ENCODE measurements at places on chromosomes 7 and 10. TPM values are rescaled to one million over a fixed set of nuclear protein-coding genes. Genes with fewer than 3 reads are reported as not detected.

The GCC1 gene
- 19.8 TPM for total RNA-seq

The NUPR2 gene
- total RNA-seq: not detected

The EEPD1 gene
- total RNA-seq: 0.71 TPM

DNA sequence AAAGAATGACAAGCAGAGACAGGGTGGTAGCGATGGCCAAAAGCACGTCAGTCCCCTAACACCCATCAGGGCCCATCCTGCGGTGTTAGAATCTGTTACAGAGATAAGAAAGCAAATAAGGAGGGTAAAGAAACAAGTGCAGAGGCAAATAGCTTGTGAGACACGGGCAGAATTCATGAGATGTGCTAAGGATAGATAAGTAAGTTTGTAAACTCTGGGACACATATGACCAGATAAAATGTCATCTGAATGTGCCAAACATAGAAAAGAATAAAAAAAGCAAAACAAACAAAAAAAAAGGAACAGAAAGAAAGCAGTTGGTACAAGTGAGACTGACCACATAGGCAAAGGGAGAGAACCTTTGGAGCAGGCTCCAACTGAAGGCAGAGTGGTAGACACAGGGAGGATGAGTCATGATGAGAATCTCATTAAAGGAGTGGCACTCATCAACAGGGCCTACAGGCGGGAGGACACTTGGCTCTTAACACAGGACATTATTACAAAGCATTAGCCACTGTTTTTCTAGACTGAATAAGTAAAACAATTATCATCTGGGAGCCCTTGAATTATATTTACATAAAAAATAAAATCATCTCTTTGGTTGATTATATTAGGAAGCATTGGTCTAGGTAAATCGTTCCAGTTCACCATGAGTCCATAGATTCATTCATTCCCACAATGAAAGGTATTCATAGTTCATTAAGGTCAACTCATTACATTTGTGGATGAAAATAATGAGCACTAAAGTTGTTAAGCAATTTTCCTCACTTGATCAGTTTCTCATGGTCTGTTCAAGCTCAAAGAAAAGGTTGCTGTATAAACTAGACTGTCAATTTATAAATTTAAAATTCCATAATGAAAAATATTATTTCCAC is 21.5 kb upstream of the EPHB6 start:
- H3K27ac ChIP-seq: no peak overlapping the region
- DNase-seq: peak; percentile 51
- no peaks in the 10 kb centered on the region for H3K36me3 ChIP-seq
- H3K4me3 ChIP-seq: no peak overlapping the region
- H3K27me3 ChIP-seq: no peaks in the 10 kb centered on the region
- peaks cover 4% of the 10 kb centered on the region for H3K4me1 ChIP-seq

DNA sequence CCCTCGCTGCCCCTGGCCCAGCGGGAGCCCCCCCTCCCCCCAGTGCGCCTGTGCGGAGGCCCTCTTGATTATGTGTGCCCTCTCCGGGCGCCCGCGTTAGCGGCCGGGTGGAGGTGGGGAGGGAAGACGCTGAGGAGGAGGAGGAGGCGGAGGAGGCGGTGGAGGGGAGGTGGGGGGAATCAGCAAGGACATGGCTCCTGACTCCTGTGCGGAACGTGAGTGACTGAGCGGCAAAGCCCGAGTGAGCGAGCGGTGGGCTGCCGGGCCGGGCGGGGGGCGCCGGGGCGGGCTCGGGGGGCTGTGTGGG is 201 bp downstream of the MLLT10 start:
- no peak for DNase-seq
- H3K4me3 ChIP-seq: peak overlapping the region; percentile 60
- peak overlapping the region; percentile 96 for H3K27ac ChIP-seq

GRCh38 chr7:159096736-159097581 is 47.7 kb downstream of the VIPR2 start:
- peaks cover 94% of the 10 kb centered on the region for H3K27me3 ChIP-seq
- H3K27ac ChIP-seq: no peak overlapping the region
- no peaks in the 10 kb centered on the region for H3K36me3 ChIP-seq
- H3K4me1 ChIP-seq: peaks cover 5% of the 10 kb centered on the region
- no peak overlapping the region for H3K4me3 ChIP-seq

DNA sequence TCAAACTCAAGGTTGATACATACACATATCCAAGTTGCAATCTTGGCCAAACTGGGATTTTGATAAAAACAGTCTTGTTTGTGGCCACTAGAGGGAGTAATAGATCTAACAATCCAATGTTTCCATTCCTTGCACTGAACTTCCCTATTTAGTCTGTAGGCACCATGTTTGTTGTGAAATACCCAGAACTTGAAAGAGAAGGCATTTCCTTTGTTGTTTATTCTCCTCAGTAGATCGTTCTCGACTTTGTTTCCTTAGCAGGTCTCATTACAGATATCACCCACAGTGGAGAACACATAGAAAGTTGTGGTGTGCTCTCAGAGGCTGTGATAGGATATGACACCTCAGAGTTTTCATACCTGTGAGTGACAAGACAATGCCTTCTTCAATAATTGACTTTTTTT is 70.3 kb upstream of the MXI1 start:
- no peaks in the 10 kb centered on the region for H3K27me3 ChIP-seq
- no peak overlapping the region for H3K4me3 ChIP-seq
- H3K27ac ChIP-seq: 0 out of 3 replicates have a peak overlapping the region, but pooled peaks have one; percentile 21
- peaks cover 2% of the 10 kb centered on the region for H3K4me1 ChIP-seq

DNA sequence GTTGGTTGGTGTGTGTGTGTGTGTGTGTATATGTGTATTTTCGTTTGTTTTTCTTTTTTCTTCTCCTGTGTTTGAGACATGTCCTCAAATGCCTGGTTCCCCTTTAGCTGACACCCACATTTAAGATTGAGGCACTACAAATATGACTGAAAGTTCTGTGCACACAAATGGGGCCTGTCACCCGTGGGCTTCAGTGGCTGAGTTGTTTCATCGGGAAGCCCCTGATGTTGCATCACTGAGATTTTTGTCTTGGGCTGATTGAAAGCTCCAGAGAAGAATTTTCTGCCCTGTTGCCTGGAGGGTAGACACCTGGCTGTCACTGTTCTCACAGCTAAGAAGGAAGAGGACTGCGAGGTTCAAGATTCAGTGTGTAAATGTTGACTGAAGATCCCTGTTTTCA is 283.8 kb upstream of the C7orf33 start:
- H3K4me3 ChIP-seq: no peak overlapping the region
- H3K4me1 ChIP-seq: no peaks in the 10 kb centered on the region
- no peaks in the 10 kb centered on the region for H3K27me3 ChIP-seq
- no peak for DNase-seq
- no peak overlapping the region for H3K27ac ChIP-seq
- H3K36me3 ChIP-seq: no peaks in the 10 kb centered on the region

- H3K27me3 ChIP-seq: peaks cover 13% of the 10 kb centered on the region
- no peak overlapping the region for H3K27ac ChIP-seq
- no peak overlapping the region for H3K4me3 ChIP-seq
- H3K4me1 ChIP-seq: no peaks in the 10 kb centered on the region
- DNase-seq: no peak
- H3K36me3 ChIP-seq: no peaks in the 10 kb centered on the region
Measured at GRCh38 chr7:150668472-150668911, 17.0 kb upstream of the GIMAP2 start.

DNA sequence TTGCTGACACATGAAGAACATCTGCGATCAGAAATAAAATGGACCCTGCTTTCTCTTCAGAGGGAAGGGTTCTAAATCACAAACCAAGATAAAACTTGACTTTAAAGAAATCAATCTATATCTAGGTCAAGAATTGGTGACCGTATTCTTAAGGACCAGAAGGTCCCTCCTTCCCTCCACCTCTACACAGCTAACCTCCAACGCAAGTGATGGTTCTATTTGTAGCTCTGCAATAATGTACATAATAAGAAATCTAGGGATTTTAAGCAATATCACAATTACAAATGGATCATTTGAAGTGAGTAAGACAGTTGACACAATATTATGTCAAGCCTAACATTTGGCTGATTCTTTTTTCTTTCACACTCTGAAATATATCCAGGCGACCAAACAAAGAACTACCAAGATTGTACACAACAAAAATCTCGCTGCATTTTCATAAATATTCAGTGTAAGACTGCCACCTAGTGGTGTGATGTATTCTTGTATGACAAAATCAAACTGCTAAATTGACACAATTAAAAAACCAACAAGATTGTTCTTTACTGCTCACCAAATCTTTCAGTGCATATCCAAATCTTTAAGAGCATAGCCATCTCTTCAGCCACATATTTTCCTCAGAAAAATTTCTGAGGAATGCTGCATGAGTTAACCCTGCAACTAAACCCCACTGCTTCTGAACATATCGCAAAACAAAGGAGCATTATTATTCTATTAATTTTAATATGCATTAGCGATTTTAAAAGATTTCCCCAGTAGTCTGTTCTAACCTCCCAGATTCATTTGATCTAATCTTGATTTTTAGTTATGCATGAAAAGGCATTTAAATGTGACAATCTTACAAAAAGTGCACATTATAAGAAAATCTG is 44.5 kb downstream of the ICA1 start:
- H3K4me3 ChIP-seq: no peak overlapping the region
- no peaks in the 10 kb centered on the region for H3K36me3 ChIP-seq
- H3K4me1 ChIP-seq: no peaks in the 10 kb centered on the region
- no peak overlapping the region for H3K27ac ChIP-seq

- DNase-seq: no peak
- H3K36me3 ChIP-seq: peaks cover 28% of the 10 kb centered on the region
- H3K4me3 ChIP-seq: no peak overlapping the region
Measured at GRCh38 chr7:101823596-101823995, 6.2 kb downstream of the CUX1 start.

DNA sequence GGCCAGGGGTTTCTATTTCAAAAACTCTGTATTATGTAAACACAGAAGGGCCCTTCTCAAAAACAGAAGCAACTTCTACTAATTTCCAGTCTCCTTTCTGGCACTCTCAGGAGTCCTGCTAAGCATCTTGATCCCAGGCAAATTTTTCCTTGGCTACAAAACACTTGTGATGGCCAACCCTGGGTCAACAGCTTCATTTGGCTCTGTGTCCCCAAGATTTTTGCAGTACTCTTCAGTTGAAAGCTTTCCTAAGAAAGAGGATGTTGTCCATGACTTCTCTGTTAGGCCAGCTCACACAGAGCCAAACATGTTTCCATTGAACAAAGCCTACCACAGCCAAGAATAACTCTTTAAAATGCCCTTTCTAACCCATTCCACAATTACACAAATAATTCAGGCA is 99.0 kb upstream of the EGR2 start:
- no peaks in the 10 kb centered on the region for H3K27me3 ChIP-seq
- H3K4me1 ChIP-seq: no peaks in the 10 kb centered on the region
- no peak overlapping the region for H3K27ac ChIP-seq

GRCh38 chr7:37100735-37101331 is 347.8 kb downstream of the ELMO1 start:
- H3K4me3 ChIP-seq: no peak overlapping the region
- H3K4me1 ChIP-seq: no peaks in the 10 kb centered on the region
- H3K36me3 ChIP-seq: no peaks in the 10 kb centered on the region
- H3K27ac ChIP-seq: no peak overlapping the region
- peak; percentile 3 for DNase-seq

- DNase-seq: no peak
- H3K27me3 ChIP-seq: peaks cover 13% of the 10 kb centered on the region
- H3K4me1 ChIP-seq: peaks cover 1% of the 10 kb centered on the region
- H3K4me3 ChIP-seq: no peak overlapping the region
Measured at GRCh38 chr7:42222891-42223290, 14.1 kb downstream of the GLI3 start.

DNA sequence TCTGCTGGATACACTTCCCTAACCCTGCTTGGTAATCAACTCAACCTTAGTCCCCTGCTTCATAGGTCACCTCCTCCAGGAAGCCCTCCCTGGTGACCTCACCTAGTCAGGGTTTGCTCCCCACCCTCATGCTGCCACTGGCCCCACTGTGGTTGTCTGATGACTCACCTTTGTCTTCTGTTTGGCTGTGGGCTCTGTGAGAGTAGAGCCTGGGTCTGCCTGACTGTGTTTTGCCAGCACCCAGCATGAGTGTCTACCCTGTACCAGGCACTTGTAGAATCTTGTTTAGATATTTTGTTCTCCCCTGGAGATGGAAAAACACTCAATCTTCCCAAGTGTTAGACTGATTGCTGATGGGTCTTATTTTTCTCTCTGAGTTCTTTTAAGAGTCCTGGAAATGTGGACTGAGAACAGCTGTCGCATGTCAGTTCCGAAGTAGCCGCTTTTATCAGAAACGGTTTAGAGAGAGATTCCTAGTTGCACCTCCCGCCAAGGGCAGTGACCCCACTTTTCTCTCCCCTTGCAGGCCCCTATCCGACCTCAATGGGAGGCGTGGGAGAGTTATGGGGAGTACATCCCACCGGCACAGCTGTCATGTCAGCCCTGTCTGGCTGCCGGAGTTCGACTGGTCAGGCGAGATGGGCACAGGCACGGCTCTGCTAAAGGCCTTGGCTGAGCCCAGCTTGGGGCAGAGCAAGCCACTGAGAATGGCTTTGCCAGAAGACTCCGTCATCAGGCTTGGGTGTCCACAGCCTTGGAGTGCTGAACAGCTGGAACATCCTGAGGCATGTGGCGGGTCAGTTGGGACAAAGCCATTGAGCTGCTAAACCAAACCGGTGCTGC is 134.3 kb downstream of the GRK5 start:
- no peaks in the 10 kb centered on the region for H3K36me3 ChIP-seq
- no peak overlapping the region for H3K27ac ChIP-seq
- H3K4me1 ChIP-seq: no peaks in the 10 kb centered on the region
- peaks cover 36% of the 10 kb centered on the region for H3K27me3 ChIP-seq
- peak; percentile 19 for DNase-seq

DNA sequence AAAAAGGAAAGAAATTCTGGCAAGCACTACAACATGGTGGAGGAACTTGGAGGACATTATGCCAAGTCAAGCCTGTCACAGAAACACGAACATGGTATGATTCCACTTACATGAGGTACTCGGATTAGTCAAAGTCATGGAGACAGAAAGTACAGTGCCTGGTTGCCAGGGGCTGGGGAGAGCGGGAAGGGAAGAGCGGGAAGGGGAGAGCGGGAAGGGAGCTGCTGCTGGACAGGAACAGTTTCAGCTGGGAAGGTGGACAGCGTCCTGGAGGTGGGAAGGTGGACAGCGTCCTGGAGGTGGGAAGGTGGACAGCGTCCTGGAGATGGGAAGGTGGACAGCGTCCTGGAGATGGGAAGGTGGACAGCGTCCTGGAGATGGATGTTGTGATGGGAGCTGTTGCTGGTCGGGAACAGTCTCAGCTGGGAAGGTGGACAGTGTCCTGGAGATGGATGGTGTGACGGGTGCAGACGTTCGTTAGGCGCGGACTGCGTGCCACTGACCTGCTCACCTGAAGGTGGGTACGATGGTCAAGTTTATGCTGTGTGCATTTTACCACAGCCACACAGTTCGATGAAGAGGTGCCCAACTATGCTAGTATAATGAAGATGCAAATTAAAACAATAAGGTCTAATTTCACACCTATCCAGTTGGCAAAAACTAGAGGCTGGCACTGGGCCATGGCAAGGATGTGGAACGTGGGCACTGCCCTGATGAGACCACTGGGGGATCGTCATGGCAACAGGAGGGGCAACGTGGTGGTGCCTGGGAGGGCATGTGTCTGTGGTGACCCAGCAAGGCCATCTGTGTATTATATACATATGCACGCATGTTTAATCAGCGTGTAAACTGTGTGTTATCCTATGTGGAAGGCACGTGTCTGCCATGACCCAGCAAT is 103.8 kb downstream of the NKX6-2 start:
- no peak for DNase-seq
- no peaks in the 10 kb centered on the region for H3K27me3 ChIP-seq
- no peaks in the 10 kb centered on the region for H3K36me3 ChIP-seq
- peaks cover 20% of the 10 kb centered on the region for H3K4me1 ChIP-seq
- no peak overlapping the region for H3K4me3 ChIP-seq
- no peak overlapping the region for H3K27ac ChIP-seq
